Regular cardiac myocyte (primary cell): ENCODE measurements at places on chromosomes 7 and 10. TPM values are rescaled to one million over a fixed set of nuclear protein-coding genes. Genes with fewer than 3 reads are reported as not detected.

The MSMB gene
- not detected in 2 replicates for total RNA-seq

The ARF5 gene
- 122 and 130 TPM in 2 replicates for total RNA-seq

The BAIAP2L1 gene
- total RNA-seq = 2.7 and 3.1 TPM in 2 replicates

The KIF11 gene
- 6.5 and 42.0 TPM in 2 replicates for total RNA-seq

The RBP3 gene
- not detected in 2 replicates for total RNA-seq

The ATOH7 gene
- total RNA-seq = under 0.01 and 0.28 TPM in 2 replicates

The NAT16 gene
- not detected in 2 replicates for total RNA-seq

The CDH23 gene
- total RNA-seq = under 0.01 and 0.56 TPM in 2 replicates

The MPP7 gene
- 0.38 and 0.56 TPM in 2 replicates for total RNA-seq

The RP9 gene
- total RNA-seq = 6.8 and 10.0 TPM in 2 replicates

The AKR1C3 gene
- 59.8 and 91.6 TPM in 2 replicates for total RNA-seq

The GJD4 gene
- not detected in 2 replicates for total RNA-seq
